GM10248 (cell line): ENCODE measurements at places on chromosomes 6 and 20.

GRCh38 chr20:64144144-64144912 lies 19.9 kb upstream of the MYT1 start:
- DNase-seq, result no peak

- DNase-seq, result peak; percentile 42
Observed at GRCh38 chr6:50966532-50966931, 147.9 kb downstream of the TFAP2B start.

DNA sequence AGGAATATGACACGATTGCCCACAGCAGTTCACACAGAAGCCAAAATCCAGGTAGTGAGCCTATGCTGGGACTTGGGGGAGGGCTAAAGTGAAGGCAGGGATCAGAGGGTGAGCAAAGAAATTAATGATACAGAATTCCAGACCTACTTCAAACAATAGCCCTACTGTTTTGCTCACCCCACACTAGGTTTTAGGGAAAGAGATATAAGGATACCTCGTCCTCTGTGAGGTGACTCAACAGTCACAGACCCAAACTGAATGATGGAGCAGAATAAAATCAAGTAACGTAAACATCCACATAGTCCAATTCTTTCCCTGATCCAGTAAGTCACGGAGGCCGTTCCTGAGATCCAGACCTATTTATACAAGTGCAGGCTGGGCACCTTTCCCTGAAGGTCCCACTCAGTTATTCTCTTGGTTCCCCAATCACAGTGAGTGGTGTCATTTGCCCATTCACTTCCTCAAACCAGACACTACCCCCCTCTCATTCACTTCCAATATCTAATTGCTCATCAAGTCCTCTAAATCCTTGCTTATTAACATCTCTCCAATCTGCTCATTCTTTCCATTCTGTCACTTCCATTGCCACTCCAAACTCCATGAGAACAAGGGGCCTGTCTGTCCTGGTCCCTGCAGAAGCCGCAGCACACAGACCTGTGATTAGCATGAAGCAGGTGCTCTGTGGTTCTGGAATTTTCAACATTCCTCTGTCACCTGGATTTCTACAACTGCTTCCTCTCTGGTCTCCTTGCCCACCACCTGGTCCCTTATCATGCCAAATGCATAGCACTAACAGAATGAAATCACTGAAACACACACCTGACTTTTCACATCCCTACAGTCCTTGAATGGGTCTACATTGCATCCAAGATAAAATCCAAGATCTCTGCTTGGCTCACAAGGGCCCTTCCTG lies 55.9 kb downstream of the ATXN1 start:
- DNase-seq, result no peak

- DNase-seq, result no peak
Observed at GRCh38 chr20:37871751-37872150, 31.2 kb upstream of the VSTM2L start.

DNA sequence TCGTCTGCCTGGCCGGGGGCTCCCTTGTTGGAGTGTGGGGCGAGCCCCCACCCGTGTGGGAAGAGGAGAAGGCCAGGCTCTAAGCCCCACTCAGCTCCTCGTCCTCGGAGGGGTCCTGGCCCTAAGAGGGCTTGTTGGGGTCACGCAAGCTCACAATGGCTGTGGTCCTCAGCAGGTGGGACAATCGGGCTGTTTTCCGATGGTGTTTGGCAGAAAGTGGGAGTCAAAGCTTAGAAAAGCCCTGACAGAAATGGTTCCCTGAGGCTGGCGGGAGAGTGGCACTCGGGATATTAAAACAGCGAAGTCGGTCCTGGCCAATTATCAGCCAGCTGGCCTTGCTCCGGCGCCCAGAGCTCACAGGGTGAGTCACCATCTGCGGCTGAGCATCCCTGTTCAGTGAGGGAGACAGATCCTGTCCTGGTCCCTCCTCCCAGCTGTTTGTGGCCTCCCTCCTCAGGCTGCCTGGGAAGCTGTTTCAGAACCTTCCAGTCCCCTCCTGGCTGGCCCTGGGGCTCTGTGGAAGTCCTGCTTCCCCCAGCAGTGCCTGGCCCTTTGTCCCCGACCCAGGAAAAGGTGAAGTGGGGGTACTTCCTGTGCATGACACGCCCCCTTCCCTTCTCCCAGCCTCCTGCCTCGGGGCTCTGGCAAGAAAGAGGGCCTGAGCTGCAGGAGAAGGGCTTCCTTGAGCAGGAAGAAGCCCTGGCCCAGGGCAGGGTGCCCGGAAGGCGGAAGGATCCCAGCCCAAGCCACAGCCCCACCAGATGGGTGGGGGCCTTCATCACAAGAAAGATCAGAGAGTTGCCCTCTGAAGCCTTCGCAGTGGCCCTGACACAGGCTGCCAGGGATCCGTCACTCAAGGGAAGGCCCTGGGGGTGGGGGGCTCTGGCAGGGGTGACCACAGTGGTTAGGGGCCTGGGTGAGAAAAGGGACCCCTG lies 53.6 kb upstream of the BHLHE23 start:
- DNase-seq, result no peak

DNA sequence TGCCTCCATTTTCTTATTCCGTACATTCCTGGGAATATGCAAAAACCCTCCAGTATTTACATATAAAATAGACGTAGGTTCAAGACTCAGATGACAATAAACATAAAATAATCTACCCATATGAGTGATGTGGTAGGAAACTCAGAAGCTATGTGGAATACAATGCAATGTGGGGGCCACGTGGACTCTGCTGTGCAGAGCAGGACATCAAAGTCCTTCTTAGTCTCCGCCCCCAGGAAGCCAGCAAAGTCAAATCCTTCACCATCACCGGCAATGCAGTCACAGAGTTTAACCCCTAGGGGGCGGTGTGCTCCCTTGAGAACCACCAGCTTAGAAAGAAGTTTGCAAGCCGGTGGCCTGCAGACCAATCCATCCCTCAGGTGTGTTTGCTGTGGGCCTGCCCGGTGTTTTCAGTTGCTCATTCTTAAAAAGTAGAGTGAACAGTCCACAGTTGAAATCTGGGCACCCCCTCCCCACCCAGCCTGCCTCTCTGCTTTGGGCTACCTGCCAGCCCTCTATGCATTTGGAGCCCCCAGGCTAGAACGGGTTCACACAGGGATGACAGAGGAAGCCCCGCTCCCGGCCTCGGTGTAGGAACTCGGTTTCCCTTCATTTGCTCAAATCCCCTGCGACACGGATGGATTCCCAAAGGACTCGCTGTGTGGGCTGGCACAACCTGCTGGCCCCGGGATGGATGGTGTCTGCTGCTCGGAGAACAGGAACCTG lies 59.9 kb downstream of the SULF2 start:
- peak; percentile 87 for DNase-seq

DNA sequence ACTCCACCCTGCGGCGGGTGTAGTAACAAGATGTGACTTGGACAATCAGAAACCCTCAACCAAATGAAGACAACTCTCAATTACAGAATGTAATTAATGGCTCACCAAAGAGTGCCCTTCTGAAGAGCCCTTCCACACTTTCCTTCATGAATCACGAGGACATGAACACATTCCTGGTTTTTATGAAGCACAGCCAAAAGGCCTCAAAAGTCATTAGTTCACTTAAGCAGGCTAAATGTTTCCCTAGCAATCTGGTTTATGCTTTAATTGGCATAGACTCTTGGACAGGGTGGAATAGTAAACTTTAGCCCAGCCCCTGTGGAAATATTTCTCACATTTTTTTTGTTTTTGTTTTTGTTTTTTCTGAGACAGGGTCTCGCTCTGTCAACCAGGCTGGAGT lies 20.5 kb downstream of the CPNE5 start:
- no peak for DNase-seq

DNA sequence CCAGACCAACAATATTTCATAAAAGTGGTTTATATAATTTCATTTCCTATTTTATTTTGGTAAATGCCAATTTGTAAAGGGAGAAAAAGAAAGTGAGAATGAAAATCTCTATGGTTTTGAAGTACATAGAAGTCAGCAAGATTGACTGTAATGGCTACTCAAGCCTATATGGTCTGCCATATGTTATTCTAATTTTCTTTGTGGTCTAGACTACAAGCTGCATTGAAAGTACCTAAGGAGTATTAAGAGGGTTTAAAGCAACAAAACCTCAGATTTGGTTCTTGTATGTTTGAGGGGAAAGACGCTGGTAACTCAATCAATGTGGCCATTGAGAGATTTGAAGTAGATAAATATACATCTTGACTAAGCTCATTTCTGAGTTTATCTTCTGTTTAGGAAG lies 193.5 kb upstream of the EYA4 start:
- no peak for DNase-seq

GRCh38 chr6:134467620-134468019 lies 149.7 kb upstream of the SGK1 start:
- DNase-seq, result no peak

- DNase-seq, result no peak
Observed at GRCh38 chr6:13014504-13015378, 298.2 kb downstream of the PHACTR1 start.

DNA sequence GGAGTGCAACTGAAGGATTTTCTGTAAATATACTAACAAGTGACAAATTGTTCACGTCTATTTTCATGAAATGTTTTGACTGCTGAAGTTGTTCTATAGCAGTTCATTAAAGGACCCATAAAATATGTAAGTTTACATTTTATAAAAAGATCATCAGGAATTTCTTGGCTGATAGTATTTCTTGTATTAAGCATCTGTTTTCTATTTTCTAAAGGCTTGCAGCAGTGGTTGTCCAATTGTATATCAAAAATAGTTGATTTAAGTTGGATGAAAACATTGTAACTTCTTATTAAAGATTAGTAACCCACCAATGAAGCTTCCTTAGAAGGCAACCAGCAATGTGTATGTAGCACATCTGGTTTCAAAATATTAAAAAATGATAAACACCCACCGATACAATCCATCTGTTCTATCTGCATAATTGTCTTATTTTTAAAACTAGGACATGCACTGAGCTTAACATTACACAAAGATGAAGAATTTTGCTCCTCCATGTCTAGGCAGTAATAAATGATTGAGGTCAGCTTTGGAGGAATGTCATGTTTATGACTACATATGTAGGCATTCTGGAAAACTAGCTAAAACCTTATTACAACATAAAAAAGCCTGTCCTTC lies 301.3 kb upstream of the TCF21 start:
- no peak for DNase-seq

DNA sequence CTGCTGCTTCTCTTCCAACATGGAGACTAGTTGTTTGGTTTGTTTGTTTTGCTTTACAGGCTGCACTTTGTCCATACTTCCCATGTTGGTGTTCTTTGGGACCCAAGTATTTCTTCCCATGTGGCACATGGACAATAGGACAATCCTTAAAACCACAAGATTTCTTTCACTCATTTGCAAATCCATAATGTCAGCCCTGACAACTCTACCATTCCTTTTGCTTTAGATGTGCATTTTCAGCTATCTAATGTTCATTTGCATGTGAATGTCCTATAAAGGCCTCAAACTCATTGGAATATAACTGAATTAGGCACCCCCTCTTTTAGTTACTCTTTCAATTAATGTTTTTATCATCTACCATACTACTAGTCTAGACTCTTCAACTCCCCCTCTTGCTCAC lies 16.7 kb downstream of the THEMIS start:
- DNase-seq, result no peak

DNA sequence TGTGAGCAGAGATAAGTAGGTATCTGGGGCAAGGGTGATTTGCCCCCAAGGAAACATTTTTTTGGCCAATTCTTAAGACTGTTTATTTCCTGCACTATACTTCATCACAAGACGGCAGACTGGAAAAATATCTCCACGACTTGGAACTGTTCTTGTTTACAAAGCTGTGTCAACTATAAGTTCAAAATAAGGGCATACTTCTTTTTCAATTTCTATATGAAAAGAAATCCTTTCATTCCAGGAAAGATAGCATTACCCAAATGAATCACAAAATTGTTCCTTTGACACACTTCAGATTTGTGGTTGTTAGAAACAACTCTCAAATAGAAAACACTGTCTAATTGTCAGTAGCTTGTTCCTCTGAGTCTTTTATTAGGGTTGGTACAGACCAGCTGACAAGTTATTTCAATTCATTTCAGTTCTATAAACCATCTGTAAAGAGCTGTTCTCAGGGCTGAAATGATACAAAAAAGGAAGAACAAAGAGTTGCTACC lies 212.9 kb upstream of the PRDM1 start:
- DNase-seq, result no peak

GRCh38 chr6:12538881-12539357 lies 177.6 kb upstream of the PHACTR1 start:
- no peak for DNase-seq

DNA sequence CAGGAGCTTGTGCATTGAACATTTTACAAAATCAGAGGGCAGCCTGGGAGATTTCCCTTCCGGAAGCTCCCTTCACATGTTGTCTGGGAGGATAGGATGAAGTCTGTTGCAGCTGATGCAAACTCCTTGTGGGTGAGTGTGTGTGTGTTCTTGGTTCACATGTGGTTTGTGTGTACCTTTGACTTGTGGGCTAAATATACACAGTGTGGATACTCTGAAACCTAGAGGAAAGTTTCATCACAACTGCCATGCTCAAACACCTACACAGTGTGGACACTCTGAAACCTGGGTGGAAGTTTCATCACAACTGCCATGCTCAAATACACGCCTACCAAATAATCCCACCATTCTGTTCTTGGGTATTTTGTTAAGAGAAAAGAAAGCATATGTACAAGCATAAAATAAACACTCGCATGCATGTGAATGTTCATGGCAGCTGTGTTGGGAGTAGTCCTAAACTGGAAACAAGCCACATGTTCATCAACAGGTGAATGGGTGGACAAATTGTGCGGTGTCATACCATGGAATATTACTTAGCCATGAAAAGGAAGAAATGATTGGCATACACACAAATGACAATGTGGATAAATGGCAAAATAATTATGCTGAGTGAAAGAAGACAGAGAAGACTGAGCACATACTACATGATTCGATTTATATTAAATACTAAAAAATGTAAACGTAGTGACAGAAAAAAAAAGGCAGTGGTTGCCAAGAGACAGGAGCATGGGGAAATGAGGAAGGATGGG lies 1.8 kb downstream of the SCP2D1 start:
- DNase-seq, result no peak

- DNase-seq, result peak; percentile 29
Observed at GRCh38 chr20:4896971-4897497, 104.3 kb downstream of the SLC23A2 start.

DNA sequence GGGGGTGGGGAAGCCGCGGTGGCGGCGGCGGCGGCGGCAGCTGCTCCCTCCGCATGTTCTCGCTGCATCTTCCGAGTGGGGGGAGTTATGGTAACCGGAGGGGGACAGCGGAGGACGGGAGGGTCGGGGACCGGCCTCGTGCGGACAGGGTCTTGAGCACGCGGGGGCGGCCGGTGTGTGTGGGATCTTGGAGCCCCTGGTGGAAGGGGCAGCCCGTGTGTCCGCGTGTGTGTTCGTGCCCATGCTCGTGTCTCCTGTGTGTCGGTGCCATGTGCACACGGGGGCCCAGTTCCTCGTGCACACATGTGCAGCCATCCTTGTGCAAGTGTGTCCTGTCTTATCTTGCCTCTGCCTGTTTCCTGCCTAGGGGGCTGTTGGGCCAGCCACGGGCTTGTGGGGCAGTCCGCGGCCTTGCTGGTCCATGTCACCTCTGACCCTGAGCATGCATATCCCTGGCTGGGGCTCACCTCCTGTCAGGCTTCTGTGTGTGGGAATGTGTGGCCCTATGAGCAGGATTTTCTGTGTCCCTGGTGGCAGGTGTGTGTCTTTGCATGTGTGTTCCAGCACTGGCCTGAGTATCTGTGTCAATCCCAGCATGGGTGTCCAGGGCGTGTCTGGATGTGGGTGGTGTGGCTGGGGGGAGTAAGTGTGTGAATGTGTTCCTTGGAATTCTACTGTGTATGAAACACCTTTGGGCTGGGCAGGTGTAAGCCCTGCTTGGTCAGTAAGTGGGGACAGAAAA lies 8.5 kb downstream of the SYNGAP1 start:
- no peak for DNase-seq
